Dermis blood vessel endothelial cell (primary cell): ENCODE measurements at places on chromosomes 2 and 18. TPM values are rescaled to one million over a fixed set of nuclear protein-coding genes. Genes with fewer than 3 reads are reported as not detected.

CCBE1 gene
- total RNA-seq, result 0.14 and 0.68 TPM in 2 replicates

GALR1 gene
- total RNA-seq, result not detected in 2 replicates

DNA sequence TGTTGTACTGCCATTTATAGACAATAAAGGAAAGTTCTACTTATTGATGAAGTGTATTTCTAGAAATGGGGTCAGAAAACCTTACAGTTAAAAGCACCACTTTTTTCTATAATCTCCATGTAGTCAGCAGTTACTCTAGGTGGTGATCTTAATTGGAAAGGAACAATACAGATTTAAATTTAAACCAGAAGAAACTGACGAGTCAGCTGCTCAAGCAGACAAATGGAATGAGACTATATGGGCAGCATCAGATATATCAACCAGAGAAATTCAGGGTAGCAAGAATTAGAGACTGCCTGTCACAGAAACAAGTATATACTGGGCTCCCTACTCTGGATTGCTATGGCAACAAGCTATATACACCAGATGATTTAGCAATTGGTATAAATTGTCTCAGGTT, 99.6 kb upstream of the SCG2 start:
- DNase-seq, result no peak

GRCh38 chr2:45974762-45975408, 322.3 kb upstream of the EPAS1 start:
- no peak for DNase-seq

- DNase-seq, result no peak
These were observed 277.7 kb downstream of the RND3 start for GRCh38 chr2:150209746-150210145.
